ENCODE measurements at places on chromosomes 7 and 10.

GRCh38 chr10:12382157-12382548, 32.8 kb downstream of the CAMK1D start:
- DNase-seq, result no peak

GRCh38 chr7:69674701-69675182, 76.5 kb downstream of the AUTS2 start:
- no peak for DNase-seq

DNA sequence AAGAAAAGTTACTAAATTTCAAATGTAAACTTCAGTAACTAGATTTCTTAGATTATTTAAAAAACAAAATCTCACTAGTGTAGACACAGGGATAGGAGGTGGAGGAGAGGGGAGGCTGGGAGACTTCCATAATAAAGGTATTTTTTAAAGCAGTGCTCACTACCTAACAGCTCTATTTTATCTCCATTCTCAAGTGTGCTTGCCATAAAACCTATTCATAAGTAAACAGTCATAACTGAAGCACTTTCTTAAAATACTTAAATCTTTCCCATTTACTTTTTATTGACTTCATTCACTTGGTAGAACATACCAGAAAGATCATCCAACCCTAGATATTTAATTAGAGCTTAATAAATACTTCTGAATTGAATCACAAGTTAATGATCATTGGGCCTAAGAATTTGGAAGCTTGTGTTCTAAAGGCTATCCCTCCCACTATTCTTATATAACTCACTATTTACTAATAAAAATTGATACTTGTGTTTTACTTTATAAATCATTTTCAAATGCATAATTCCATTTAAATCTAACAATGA, 107.4 kb downstream of the SNX13 start:
- DNase-seq, result no peak

- no peak for DNase-seq
Observed at GRCh38 chr7:116772423-116772863, 89.9 kb upstream of the CAPZA2 start.

GRCh38 chr7:149644754-149645153, 128.6 kb downstream of the ZNF467 start:
- DNase-seq, result no peak

DNA sequence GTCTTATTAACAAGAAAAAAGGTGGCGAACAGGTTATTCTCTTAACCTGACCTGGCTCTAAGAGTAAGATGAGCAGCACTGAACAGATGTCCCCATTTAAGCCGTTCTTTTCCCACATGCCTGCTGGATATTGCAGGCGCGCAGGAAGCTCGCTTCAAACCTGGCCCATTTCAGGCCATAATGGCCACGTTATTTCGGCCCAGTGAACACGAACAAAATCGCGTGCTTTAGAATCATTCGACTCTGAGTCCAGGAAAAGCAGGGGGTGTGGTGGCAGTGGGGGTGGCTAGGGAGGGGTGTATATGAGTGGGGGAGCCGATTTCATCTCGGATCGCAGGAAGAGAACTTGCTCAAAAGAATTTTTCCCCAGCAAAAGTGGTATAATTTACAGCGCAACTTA, 6.6 kb upstream of the SP8 start:
- DNase-seq, result no peak

- no peak for DNase-seq
Observed at GRCh38 chr10:54797636-54798321, 3.3 kb downstream of the PCDH15 start.

GRCh38 chr10:79061441-79062315, 7.1 kb upstream of the ZMIZ1 start:
- DNase-seq, result no peak

All from AG04449 (cell line).